ENCODE measurements at places on chromosomes 5 and 9.

DNA sequence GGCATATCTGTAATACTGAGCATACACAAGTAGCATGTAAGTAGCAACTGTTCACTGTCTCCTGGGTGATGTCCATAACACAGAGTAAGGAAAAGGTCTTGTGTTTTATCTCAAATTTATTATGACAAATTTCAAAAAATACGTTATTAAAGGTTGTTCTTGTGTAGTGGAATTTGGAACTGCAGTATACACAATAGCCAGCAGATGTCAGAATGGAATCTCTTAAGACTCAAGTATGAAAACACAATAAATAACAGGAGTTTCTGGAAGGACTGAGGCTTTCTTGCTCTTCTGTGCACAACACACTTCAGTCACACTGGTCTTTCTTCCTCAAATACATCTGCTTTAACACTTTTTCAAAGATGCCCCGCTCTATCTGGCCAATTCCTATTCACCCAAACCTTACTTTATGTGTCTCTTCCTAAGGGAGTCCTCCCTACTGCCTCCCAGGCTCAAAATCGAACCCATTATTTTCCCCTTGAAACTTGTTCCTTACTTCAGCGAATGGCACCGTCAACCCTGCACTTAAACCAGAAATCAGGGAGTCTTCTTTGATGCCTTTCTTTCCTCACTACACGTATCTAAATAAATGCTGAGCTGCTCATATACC is 6.5 kb upstream of the FBXO10 start:
- DNase-seq, result peak; percentile 67

DNA sequence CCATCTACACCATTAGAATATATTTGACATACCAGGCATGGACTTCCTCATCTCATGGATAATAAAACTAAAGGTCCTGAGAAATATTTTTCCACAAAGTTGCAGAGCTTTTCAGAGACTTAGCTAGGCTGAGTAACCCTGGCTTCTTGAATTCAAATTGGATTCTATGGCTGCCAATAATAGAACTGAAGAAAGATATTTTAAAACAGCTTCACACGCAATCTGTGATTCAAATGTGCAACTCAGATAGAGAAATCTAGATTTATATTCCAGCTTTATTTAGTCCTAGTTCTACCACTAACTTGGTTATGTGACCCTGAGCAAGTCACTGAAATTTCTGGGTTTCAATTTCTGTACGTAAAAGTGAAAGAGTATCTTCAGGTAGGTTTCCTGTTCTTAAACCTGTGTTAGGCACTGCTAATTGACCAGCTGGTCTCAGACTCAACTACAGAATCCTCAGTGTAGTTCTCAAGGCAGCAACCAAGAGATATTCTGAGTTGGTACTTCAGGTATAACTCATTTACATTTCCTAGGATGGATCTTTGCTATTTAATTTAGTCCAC is 235.3 kb downstream of the GABRB2 start:
- DNase-seq, result no peak

DNA sequence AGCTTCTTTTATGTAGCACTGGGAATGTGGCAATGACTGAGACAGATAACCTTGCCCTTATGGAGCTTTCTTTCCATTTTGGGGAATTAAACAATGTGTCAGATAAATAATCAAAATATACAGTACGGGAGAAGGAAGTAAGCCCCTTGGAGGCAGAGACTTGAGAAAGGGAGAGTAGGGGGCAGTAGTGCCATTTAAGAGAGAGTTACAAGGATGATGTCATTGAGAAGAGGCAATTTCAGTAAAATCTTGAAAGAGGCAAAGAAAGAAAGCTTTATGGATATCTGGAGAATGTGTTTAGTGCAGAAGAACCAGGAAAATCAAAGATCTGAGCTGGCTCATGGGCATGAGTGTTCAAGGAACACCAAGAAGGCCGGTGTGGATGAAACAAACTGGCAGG is 77.3 kb downstream of the KCTD16 start:
- no peak for DNase-seq

DNA sequence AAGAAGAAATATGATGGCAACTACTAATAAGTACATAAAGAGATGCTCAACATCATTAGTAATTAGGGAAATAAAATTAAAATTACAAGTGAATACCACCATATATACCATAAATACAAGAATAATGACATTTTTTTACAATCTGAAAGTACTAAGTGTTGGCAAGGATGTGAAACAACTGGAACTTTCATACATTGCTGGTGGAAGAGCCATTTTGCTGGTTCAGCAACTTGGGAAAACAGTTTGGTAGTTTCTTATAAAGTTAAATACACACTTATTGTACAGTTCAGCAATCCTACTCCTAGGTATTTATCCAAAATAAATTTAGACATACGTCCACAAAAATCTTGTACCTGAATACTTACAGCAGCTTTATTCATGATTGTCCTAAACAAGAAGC is 192.9 kb downstream of the CARTPT start:
- no peak for DNase-seq

- no peak for DNase-seq
Observed at GRCh38 chr5:72651779-72652178, 144.6 kb upstream of the ZNF366 start.

DNA sequence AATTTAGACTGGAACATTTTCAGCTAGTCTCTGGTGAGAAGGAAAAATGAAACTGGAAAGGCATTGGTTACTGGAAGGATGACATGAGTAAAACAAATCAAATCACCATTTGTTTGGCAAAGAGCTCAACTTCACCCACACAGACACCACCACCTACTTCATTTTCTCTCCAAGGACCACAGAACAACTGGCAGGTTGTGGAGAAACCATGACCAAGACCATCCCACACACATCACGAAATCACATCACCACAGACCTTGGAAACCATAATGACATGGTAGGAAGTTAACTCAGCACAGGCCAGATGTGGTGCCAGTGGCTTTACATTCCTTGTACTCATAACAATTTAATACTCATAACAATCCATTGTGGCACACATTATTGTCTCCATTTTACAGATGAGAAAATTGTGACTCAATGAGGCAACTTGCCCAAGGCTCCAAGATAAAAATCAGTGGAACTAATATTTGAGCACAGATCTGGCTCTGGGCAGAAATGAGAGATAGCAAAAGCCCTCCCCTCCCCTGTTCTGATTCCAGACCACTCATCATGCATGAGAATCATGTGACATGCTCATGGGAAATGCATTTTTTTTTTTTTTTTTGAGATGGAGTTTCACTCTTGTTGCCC is 7.5 kb downstream of the OR1K1 start:
- DNase-seq, result no peak

DNA sequence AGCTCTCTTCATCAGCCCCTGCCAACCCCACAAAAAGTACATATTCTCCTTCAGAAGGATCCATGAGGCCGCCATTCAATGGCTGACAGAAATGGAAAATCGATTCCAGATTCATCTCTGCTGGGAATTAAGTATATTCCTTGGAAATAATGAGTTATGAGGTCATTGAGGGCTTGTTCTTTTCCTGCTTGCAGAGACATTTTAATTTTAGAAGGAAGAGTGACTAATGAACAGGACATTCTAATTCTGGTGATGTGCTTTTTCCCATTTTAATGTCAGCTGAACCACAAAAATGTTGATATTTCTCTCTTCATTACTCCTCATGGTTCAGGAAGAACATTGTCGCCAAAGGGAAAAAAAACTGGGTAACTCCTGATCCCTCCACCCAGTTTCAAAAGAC is 314.0 kb downstream of the PIK3R1 start:
- DNase-seq, result no peak

- no peak for DNase-seq
Observed at GRCh38 chr9:108860764-108861163, 1.3 kb upstream of the ACTL7A start.

All from Panc1 (cell line).